ENCODE measurements at places on chromosomes 3 and 15. TPM values are rescaled to one million over a fixed set of nuclear protein-coding genes. Genes with fewer than 3 reads are reported as not detected.

The NAA80 gene
- total RNA-seq = 7.3 TPM

The VILL gene
- 0.32 TPM for total RNA-seq

The C3orf85 gene
- total RNA-seq = not detected

The FBXO45 gene
- 6.4 TPM for total RNA-seq

The GOLGA6L22 gene
- not detected for total RNA-seq

The IDH2 gene
- total RNA-seq = 47.7 TPM

The MRPL3 gene
- total RNA-seq = 96.0 TPM

The GOLGA8S gene
- total RNA-seq = 0.18 TPM

The RCCD1 gene
- total RNA-seq = 39.2 TPM

The ADGRG7 gene
- total RNA-seq = not detected

The SRGAP3 gene
- total RNA-seq = 0.79 TPM

The SYNPR gene
- total RNA-seq = not detected

Measured in A549 treated with Mapracorat at 1 μM for 4 hours (cell line).